HAP-1 (cell line): ENCODE measurements at places on chromosomes 6 and 20.

GRCh38 chr20:17776551-17776950 lies 76.8 kb downstream of the BANF2 start:
- no peak for DNase-seq

GRCh38 chr6:70163795-70164194 lies 139.1 kb downstream of the COL9A1 start:
- no peak for DNase-seq

DNA sequence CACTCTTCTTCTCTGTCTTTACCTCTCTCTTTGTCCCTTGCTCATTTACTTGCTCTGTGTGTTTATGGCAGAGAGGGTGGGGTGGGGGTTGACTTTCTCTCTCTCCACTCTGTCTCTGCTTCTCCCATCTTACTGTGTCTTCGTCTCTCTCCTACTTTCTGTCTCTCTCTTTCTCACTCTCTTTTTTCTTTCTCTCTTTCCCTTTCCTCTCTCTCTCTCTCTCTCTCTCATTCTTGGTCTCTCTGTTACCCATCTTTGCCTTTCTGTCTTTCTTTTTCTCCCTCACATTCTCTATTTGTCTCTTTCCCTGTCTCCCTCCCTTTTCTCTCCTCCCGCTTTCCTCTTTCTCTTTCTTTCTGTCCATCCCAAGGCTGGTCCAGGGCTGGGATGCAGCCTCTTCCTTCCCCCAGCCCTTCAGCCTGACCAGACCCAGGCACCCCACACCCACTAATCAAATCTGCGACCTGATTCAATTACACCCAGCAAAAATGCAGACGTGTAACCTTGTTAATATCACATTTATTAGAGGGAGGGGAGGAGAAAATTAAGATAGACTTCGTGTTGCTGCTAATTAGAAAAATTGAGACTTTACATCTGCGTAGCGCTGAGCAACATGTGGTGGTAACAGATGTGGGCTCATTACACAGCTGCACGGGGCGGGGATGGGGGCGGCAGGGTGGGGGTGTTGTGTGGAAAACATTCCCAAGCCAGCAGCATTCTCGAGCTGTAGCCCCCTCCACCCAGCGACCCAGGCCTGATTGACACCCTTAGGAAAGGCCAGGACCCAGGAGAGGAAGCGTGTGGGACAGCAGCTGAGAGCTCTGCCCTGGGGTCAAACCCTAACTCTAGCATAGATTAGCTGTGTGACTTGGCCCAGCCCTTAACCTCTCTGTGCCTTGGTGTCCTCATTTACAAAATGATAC lies 124.9 kb upstream of the MAFB start:
- no peak for DNase-seq

DNA sequence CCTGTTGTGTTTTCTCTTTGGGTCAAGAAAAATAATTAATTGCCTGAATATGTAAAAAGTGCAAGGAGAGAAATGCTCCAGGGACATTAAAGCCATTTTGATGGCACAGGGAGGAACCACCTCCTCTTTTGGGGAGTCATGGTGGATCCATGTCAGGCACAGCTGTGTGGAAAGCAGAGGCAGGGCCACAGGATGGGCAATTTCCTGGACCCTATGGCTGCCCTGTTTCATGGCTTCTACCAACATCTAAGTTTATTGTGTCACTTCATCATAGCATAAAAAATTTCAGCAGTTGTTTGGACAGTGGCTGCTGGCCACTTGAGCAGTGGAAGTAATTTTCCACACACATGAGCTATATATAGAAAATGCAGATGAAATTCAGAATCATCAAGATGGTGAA lies 238.2 kb downstream of the SYNE1 start:
- DNase-seq = no peak

GRCh38 chr6:53258076-53258773 lies 90.5 kb downstream of the ELOVL5 start:
- DNase-seq = no peak

DNA sequence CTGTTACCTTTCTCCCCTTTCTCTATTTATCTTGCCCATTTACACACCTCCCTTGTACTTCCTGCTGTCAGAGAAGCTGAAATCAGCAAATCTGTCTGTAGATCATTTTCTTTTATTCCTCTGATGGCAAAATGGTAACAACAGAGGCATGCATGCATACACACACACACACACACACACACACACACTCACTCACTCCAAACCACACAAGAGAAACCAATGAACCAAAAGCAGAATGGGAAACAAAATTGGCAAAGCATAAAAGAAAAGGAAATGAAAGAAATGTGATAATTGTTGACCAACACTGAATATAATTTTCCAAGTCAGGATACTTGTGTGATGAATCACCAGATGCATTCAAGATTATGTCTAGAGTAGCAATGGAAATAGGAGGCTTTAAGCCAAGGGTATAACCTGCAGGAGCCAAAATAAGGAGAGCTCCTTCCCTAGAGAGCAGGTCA lies 172.4 kb downstream of the PLCB4 start:
- no peak for DNase-seq

GRCh38 chr6:33313105-33313708 lies 671 bp downstream of the TAPBP start:
- DNase-seq = no peak

GRCh38 chr6:34858681-34859080 lies 29.2 kb downstream of the TAF11 start:
- DNase-seq = peak; percentile 22

DNA sequence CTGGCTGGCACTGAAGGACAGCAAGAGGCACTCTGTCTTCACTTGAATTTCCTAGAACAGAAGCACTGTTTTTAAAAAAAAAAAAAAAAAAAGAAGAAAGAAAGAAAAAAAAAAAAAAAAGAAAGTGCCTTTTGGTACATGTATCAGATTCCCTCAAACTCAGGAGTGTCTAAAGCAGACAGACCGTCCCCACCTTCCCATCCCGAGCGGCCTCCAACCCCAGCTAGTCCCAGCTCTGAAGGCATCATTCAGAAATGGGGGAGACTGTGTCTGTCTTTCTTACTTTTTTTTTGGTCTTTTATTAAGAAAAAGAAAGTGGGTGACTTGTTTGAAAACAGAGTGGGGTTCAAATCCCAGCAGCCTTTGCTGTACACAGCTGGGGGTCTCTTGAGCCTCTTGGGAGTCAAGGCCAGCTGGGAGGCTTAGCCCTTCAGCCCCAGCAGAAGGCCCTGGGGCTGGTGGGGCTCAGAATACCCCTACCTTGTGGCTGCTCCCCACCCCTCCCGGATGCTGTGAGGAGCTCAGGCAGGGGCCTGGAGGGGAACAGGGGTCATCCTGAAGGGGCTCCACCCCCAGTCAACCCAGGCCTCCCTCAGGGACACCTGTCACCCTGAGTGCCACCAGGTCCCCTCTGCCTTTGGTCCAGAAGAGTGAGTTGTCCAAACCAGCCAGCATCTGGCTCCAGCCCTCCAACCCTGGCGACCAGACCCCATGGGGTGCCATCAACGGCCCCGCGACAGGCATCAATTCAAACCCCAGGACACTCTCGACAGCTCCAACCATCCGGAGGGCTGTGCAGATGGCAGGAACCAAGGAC lies 128.3 kb downstream of the TAF4 start:
- no peak for DNase-seq

DNA sequence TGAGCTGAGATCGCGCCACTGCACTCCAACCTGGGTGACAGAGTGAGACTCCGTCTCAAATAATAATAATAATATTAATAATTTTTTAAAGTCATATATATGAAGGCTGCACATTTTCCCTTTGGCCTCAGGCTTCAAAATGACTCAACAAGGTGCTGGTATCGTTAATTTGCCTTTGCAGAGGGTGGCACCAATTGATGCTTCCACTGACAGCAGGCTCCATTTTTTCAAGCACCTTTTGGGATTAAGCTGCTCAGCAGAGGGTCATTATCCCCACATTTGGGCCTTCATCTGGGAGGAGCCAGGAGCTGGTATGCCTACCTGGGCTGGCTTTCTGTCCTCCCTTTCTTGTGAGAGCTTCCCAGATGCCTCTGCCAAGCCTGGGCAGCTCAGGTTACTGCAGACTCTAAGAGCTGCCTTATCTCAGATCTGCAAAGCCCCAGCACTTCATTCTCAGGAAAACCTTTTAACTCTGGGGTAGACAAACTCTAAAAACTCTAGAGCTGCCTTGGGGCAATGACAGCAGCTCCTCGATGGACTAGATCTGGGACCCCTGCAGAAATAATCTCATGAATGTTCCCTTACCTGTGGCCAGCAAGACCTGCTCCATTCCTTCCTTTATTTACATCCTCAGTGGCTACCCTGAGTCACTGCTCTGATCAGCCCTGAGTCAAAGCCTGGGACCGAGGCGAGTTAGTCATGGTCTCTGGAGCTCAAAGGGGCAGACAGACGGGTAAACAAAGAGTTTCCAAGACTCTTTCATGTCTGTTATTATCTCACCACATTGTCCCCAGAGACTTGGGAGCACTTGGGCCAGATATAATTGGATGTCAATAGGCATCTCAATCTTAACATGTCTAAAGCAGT lies 80.0 kb upstream of the EYA2 start:
- peak; percentile 35 for DNase-seq

GRCh38 chr6:75546381-75546780 lies 52.8 kb upstream of the FILIP1 start:
- peak; percentile 67 for DNase-seq
